ENCODE measurements at places on chromosomes 7 and 10.

DNA sequence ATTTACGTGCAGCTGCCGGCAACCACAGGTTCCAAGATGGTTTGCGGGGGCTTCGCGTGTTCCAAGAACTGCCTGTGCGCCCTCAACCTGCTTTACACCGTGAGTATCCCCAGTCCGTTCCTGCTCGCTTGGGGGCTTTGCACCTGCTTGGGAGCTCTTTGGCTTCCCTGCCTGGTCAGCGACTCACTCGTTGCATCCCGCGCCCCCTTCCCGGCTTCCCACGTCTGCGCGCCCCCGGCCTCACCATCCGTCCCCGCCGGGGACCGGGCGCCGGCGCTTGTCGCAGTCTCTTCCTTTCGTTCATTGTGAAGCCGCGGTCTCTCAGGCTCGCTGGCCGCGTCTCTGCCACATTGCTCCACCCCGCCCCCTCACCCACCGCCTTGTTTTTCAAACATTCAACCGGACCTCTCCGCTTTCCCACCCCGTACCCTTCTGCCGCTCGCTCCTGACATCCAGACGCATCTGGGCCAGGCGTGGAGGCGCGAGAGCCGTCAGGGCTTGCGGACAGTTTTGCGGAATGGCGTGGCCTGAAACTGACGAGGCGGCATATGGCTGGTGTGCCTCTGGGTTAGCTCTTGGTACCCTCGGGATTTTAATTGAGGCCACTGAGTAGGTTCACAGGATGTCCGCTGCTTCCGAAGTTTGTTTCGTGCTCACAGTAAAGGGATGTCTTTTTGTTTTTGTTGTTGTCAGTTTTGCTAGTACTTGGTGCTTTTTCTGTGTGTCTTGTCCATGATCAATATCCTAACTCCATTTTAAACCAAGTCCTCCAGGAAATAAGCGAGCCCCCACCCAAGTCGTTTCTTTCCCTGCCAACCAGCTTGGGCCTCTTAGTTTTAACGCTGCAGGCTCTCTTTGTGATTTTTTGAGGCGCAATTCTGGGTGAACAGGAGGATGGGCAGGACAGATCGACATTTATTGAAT lies 639 bp downstream of the TSPAN13 start:
- DNase-seq: peak; percentile 87

DNA sequence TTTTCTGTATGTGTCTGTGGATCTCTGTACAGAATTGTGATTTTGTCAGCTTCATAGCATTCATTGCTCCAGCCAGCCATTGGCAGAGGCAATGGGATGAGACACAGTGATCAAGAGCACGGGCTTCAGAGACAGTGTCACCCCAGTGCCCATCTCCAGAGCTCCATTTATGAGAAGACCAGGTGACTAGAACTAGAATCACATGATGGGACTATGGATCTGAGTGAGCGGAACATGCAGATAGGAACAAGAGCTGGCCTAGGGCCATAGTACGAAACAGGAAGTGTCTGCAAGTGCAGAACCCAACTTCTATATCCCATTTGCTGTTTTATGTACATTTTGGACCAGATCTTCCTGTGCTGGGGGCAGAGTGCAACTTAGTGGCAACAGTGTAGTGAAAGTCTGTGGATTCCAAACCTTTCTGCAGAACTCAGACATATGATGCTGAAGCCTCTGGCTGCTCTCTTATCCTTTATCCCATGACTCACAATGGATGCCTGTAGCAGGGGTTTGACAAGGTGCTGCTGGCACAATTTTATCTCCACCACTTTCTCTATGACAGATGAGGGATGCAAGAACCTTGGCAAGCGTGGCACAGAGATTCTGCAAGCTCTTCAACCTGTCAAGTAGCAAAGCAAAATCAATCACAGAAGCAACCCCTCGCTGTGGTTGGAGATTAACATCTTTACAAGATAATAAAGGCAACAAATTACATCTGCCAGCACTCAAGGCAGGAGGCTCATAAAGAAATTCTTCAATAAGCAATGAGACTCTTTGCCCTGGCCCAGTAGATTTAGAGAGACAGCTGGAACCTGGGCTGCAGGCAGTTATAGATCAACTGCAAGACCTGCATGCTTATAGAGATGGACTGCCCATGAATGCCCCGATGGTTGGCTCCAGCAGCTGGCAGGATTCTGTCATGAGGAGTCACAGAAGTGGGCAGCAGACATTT lies 681.3 kb downstream of the TNS3 start:
- no peak for DNase-seq

- DNase-seq: no peak
These were observed 369.1 kb downstream of the PLXNA4 start for GRCh38 chr7:132207211-132207610.

DNA sequence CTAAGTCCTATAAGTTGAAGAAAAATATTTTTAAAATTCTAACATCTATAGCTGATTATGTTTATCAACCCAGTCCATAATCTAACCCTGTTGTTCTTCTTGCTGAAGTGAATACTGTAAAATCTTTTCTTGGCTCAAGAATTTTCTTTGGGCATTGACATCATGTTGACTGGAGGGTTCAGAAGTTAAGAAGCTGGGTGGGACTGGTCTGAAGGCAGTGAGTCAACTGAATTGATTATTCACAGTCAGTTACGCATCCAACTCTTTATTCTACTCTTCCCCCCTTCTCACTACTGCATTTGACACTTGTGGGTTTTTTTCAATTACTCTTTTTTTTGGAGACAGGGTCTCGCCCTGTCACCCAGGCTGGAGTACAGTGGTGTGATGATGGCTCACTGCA lies 31.0 kb downstream of the DENND2A start:
- no peak for DNase-seq
